Activated B cell treated with CpG ODN at 0.5 μM for 24 hours (primary cell): ENCODE measurements at places on chromosomes 7 and 10. TPM values are rescaled to one million over a fixed set of nuclear protein-coding genes. Genes with fewer than 3 reads are reported as not detected.

The TFEC gene
- total RNA-seq, result 35.0 and 39.7 TPM in 2 replicates

The ZPBP gene
- not detected in 2 replicates for total RNA-seq

The LRRD1 gene
- not detected in 2 replicates for total RNA-seq

- no peak for DNase-seq
Observed at GRCh38 chr10:69323622-69324021, 45.3 kb downstream of the HK1 start.

DNA sequence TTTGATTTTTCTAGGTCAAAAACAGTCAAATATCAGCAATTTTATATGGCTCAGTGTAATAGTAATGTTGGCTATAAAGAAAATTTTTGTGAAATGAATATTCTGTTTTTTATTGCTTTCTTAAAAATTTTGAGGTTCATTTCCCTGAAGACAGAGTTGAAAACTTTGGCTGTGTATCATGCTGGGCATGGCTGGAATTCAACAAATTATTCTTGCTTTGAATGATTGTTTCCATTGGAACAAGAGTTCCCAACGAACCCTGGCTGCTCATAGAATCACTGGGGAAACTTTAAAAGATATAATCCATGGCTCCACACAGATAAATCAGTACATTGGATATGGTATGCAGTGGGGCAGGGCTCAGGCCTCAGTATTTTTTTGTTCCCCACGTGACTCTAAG, 118.6 kb downstream of the PLCE1 start:
- DNase-seq, result no peak

DNA sequence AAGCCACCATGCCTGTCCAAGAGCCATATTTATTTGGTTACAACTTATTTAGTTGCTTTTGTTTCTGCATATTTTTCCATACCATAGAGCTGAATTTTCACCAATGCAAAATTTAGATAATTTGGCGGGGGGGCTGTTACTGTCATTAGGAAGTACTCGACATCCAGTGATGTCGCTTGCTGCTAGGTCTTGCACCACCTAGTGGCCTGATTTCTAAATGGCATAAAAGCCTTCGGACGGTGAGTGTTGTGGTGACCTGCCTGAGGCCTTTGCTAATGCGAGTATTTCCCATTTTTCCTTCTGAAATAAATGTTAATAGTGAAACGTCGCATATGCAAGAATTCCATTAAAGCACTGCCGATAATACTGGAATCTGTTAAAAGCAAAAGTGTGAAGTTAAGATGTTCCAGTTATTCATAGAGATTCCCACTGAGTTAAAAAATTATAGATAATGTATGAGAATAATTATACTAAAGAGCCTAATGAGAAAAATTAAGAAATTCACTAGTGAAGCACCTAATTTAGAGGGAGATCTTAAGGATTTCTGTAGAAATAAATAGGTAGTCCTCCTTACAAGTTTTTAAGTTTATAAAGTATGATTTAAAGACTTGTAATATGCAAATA, 86.1 kb upstream of the DNAJB6 start:
- no peak for DNase-seq

GRCh38 chr7:49443515-49443914, 329.9 kb upstream of the VWC2 start:
- DNase-seq, result no peak

DNA sequence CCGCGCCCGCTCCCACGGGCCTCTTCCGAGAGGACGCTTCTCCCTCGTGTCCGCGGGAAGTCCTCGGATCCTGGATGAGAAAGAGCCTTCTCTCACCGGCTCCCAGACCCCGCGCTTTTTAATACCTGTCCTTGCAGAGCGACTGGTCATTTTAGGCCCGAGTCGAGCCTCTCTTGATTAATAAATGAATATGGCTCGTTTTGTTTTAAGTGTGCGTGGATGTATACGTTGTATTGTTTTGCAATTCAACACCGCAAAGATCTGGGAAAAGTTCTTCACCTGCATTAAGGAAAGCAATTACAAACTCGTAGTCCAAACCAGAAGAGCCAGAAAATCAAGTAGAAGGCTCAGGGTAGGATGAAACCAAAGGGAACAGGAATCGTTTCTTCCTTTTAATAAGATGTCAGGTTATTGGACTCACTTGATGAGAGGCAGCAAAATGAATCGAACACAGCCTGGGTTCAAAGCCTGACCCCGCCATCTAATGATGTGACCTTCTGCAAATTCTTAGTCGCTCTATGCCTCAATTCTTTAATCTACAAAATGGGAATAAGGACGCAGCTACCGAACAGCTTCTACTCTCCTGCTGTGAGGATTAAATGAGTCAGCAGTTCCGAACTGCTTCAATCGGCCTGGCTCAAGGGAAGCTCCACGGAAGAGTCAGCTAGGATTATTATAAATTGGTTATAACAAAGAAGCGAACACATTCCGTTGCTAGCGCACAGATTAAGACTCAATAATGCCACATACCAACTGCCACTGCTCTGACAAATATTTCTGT, 277.8 kb upstream of the NEBL start:
- no peak for DNase-seq

GRCh38 chr10:132142396-132143161, 44.2 kb upstream of the DPYSL4 start:
- DNase-seq, result peak; percentile 51

GRCh38 chr7:68407460-68407859, 1190.8 kb upstream of the AUTS2 start:
- DNase-seq, result no peak

- DNase-seq, result no peak
Observed at GRCh38 chr10:88728107-88728763, 22.2 kb downstream of the LIPK start.

DNA sequence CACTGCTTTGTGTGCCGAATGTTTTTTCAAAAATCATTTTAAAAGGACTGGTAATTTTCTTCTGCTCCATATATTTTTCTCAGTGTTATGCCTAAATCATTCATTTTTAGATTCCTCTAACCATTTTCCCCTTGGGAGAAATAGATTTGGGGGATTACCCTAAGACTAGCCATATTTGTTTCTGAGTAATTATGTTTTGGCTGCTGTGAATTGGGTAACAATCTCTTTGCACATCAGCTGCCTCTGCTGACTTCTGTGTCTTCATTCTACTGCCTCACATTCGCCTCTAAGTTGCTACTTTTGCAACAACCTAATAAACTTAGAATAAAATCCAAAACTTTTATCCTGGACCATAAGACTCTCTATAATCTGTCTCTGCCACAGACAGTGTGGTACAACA, 18.5 kb upstream of the MRC1 start:
- no peak for DNase-seq

- DNase-seq, result no peak
Observed at GRCh38 chr10:124670849-124671248, 73.3 kb downstream of the FAM53B start.

The CELF2 gene
- total RNA-seq, result 78.9 and 89.2 TPM in 2 replicates

- no peak for DNase-seq
Observed at GRCh38 chr10:4790045-4790444, 36.0 kb upstream of the AKR1E2 start.

GRCh38 chr7:120805636-120806388, 52.1 kb downstream of the TSPAN12 start:
- DNase-seq, result no peak

The SNX10 gene
- 28.9 and 32.3 TPM in 2 replicates for total RNA-seq

DNA sequence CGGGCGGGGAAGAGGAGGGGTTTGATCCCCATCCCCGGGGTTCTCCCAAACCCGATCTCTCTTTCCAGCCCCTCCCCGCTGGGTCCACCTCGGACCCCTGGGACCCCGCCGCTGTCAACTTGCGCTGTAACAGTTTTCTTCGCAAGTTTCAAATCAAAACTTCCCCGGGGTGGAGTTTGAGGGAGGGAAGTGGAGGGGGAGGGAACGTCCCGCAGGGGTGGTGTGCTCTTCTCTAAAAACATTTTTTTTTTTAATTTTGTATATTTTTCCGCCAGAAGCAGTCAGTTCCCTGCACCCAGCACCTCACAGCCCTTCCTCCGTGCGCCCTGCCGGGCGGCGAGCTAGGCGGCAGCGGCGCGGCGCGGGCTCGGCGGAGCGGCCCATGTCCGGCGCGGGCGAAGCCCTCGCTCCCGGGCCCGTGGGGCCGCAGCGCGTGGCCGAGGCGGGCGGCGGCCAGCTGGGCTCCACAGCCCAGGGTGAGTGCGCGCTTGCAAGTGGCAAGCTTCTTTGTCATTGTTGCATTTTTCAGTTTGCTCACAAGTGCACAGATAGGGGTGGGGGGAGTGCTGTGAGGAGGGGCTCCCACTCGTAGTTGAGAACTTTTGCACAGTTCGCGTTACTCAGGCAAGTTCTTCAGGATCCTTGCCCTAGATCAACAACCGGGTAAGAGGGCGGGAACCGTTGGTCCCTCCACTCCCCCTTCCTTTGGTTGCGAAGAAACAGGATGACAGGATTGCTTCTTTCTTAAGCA, 933 bp downstream of the MDFIC start:
- peak; percentile 53 for DNase-seq

The CDC123 gene
- total RNA-seq, result 81.1 and 84.6 TPM in 2 replicates

The GSAP gene
- total RNA-seq, result 73.9 and 91.2 TPM in 2 replicates

GRCh38 chr10:67114945-67115344, 189.1 kb downstream of the LRRTM3 start:
- DNase-seq, result no peak

- no peak for DNase-seq
Observed at GRCh38 chr10:121063744-121064143, 212.6 kb downstream of the WDR11 start.

- DNase-seq, result no peak
Observed at GRCh38 chr7:23200331-23200730, 18.5 kb downstream of the NUP42 start.

- no peak for DNase-seq
Observed at GRCh38 chr7:151035026-151035717, 6.9 kb downstream of the ABCB8 start.

GRCh38 chr7:131254211-131254610, 73.5 kb upstream of the MKLN1 start:
- no peak for DNase-seq

The MYOF gene
- 0.09 and 0.15 TPM in 2 replicates for total RNA-seq

DNA sequence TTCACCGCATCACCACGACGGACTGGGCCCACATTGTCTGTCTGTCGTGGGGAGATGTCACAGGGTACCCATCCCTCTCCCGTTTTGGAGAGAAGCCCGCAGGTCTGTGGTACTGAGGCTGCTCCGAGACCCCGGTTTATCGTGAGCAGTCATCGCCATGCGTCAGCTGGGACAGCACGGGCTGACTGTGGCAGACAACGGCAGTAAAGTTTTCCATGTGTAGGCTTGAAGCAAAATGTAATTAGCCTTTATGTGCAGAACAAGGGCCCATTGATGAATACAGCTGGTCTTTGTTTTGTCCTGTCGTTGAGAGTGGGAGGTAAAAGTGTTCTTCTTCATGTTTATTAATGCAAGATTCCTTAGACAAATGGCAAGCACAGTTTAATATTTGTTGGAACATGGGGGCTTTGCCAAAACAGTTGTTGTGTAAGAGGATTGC, 167.4 kb upstream of the SH2B2 start:
- no peak for DNase-seq

- DNase-seq, result no peak
Observed at GRCh38 chr7:127527561-127527960, 57.8 kb downstream of the GCC1 start.

DNA sequence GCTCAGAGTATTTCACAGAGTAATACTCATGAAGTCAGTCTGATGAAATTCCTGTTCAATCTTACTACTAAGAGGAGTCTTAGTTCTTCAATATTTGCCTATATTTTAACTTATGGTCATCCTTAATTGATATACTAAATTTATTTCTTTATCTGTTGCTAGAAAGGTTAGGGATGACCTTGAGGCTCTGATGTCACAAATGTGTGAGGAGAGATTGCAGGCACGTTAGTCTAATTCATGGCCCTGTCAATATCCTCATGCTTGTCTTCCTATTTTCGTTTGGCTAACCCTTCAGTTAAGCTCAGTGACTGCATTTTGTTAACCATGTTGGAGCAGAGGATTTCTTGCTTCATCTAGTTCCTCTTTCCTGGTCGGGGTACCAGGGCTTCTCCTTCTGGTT, 704.7 kb upstream of the COBL start:
- DNase-seq, result no peak

DNA sequence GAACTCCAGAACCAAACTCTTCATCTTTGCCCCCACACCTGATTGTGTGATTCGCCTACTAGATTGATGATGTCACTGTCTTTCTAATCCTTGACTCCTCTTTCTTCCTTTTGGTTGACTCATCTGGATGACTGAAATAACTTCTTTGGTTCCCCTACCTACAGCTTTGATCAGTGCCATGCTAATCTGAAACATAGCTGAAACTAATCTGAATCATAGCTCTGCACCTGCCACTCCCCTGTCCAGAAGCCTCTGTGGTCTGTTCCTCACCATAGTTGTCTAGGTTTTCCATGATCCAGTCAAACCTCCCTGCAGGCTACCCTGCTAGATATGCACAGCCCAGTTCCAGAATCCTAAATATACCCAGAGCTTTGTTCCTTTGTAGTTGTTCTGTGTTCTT, 51.9 kb downstream of the ZNF365 start:
- DNase-seq, result no peak

- no peak for DNase-seq
Observed at GRCh38 chr10:96043893-96044715, 721 bp downstream of the CCNJ start.

GRCh38 chr7:30933124-30933974, 21.7 kb downstream of the AQP1 start:
- DNase-seq, result no peak

DNA sequence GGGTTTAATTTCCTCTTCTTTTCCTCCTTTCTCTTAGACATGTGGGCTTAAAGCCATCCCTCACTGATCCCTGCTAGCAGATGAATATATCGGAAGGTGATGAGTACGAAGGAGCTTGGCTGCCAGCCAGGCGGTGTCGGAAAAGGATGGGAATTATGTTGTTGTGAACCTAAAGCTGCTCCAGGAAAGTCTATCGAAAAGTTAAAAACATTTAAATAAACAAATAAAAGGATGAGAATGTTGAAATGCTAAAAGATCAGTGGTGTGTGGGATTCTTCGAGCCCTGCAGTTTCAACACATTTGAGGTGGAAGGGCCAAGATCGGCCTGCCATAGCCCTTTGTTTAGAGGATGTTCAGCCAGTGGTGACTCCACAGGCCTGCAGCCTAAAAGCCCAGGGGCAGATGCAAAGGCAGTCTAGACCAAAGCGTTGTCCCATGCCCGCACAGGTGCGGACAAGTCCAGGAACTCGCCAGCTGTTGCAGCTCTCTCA, 107.9 kb downstream of the JCAD start:
- no peak for DNase-seq

GRCh38 chr7:78095549-78095948, 297.0 kb downstream of the PHTF2 start:
- no peak for DNase-seq

DNA sequence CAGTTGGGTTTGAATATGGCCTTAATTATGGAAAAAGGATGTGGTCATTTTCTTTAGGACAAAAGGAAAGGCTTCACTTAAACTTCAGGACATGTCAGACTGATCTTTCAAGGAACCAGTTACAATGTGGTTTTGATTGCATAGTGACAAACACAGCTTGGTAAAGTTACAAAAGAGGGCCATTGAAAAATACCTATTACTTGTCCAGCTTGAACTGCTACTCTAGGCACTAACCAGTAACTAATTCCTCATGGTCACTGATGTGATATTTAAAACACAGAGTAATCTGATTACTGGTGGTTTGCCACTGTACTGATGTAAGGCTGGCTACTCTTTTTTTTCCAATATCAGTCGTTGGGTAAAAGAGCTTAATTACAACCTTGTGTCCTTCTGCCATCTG, 22.6 kb downstream of the TES start:
- no peak for DNase-seq

The LHPP gene
- 21.0 and 22.9 TPM in 2 replicates for total RNA-seq

- no peak for DNase-seq
Observed at GRCh38 chr7:149714910-149715471, 58.4 kb downstream of the ZNF467 start.

The PHTF2 gene
- total RNA-seq, result 31.4 and 38.9 TPM in 2 replicates

The TAS2R4 gene
- total RNA-seq, result 1.3 and 1.9 TPM in 2 replicates
